ENCODE measurements at places on chromosomes 5 and 9. TPM values are rescaled to one million over a fixed set of nuclear protein-coding genes. Genes with fewer than 3 reads are reported as not detected.

GRCh38 chr9:419571-420171, 205.0 kb downstream of the DOCK8 start:
- H3K27me3 ChIP-seq: no peaks in the 10 kb centered on the region
- no peaks in the 10 kb centered on the region for H3K4me1 ChIP-seq
- no peak overlapping the region for H3K4me3 ChIP-seq
- no peak overlapping the region for H3K27ac ChIP-seq

DNA sequence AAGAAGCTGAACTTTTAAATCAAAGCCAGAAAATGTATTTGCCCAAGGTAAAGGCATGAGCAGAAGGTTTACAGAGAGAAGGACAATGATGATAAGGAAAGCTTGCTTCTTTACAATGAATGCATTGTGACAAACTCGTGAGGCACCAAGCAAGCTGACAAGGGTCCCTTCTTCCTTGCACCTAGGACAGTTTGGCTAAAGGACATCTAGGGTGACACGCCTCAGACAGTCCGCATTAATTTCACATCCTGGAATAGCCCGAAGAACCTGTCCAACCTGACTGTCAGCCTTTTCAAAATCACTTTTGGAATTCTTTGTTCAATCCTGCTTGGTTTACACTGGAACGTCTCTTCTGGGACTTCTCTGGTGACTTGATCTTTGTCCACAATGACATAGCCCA, 146.4 kb upstream of the MAP3K1 start:
- H3K4me1 ChIP-seq: no peaks in the 10 kb centered on the region
- H3K36me3 ChIP-seq: no peaks in the 10 kb centered on the region

DNA sequence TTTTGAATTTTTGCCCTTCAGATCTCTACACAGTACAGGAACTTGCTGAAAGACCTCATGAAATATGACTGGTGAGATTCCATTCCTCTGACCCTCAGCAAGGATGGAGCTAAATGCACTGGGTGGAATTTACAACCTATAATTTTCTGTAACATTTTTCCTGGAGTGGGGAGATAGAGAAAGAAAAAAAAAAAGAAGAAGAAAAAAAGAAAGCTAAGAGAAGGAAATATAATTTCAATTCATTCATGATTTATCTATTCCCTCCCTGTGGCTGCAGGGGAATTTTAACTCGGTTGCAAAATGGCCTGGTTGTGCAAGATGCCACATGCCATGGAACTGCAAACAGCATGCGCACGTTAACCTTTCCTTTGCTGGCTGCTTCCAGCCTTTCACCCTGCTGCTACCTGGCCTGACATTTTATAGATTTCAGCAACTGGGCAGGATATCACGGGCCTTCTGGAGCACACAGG, 155.4 kb downstream of the FSTL4 start:
- no peaks in the 10 kb centered on the region for H3K4me1 ChIP-seq
- H3K27ac ChIP-seq: no peak overlapping the region
- no peaks in the 10 kb centered on the region for H3K27me3 ChIP-seq
- H3K36me3 ChIP-seq: no peaks in the 10 kb centered on the region

- peaks cover 4% of the 10 kb centered on the region for H3K4me1 ChIP-seq
- no peaks in the 10 kb centered on the region for H3K27me3 ChIP-seq
- H3K4me3 ChIP-seq: no peak overlapping the region
- no peaks in the 10 kb centered on the region for H3K36me3 ChIP-seq
- DNase-seq: peak; percentile 76
Observed at GRCh38 chr5:141564216-141564692, 54.5 kb downstream of the DIAPH1 start.

DNA sequence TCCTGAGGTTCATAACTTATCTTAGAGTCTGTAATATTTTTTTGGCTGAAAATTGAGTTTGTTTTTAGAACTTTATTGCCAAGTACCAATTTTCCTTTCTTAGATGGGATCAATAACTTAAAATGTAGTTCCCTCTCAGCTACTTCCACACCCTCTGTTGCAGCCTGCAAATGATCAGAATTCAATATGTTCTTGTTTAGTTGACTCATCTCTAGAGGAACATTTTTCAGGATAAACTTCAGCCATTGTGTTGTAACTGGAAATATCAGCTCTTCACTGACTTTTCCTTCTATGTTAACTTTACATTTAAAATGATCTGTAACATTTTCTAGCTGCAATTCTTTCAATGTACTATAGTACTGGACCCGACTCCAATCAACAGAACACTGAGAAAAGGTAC, 115.7 kb downstream of the ESM1 start:
- H3K27ac ChIP-seq: no peak overlapping the region
- no peak overlapping the region for H3K4me3 ChIP-seq
- H3K36me3 ChIP-seq: no peaks in the 10 kb centered on the region

DNA sequence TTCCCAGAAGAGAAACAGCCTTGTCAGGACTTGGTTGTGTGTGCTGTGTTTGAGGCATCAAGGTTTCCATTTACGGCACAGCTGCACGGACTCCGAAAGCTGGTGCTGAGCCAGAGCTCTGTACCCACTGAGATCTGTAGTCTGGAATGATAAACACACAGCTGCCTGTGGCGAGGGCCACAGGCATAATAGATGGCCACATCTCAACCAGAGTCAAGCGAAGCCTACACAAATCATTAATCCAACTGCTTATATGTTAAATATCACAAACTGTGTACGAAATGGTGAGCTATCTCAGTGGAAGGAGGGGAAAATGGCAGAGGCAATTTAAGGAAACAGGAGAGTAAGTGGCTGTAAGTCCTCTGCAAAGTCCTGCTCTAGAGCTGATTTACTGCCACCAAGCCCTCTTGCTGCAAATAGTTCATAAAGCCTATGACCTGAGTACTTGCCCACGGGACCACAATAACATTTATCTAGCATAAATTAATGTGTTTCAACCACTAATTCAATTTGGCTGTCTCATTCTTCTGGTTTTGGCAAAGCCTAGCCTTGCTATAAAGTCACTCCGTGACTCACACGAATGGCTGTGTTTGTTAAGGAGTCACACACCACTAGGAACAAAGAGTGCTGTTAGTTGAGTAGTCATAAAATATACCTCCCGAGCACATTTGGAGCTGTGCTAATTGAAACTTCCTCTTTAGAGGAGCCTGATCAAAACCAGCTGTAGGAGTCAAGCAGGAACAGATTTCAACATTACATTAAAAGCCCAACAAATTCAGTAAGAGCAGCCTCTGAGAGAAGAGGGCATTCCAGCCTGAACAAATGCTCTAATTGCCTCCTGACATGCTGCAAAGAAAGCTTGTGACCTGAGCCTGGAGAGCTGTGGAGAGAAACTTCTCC, 738.6 kb upstream of the ZNF608 start:
- no peak overlapping the region for H3K4me3 ChIP-seq
- H3K36me3 ChIP-seq: no peaks in the 10 kb centered on the region
- H3K4me1 ChIP-seq: peaks cover 12% of the 10 kb centered on the region
- no peaks in the 10 kb centered on the region for H3K27me3 ChIP-seq

Gene FAM163B
- total RNA-seq: 0.85 TPM

Gene PCDHA5
- not detected for total RNA-seq

Gene CRHBP
- total RNA-seq: 0.91 TPM

DNA sequence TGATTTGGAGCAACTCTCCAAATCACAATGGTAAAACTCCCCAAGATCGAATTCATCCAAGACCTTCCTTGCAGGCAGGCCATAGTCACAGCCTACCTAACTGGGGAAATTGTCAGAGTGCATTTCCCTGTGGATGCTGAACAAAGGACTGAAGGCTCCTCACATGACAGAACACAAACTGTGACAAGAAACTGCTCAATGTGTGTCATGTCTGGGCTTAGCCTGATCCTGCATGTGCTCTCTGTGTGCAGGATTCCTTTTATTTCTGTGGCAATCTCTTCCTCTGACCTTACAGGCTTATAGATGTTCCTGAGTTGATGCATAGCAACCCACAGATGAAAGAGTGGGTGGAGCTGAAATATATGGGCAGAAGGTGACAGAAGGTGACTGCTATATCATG, 465.8 kb downstream of the ICE1 start:
- no peaks in the 10 kb centered on the region for H3K36me3 ChIP-seq
- H3K27ac ChIP-seq: no peak overlapping the region
- H3K4me3 ChIP-seq: no peak overlapping the region
- H3K4me1 ChIP-seq: no peaks in the 10 kb centered on the region
- no peak for DNase-seq

GRCh38 chr5:54563083-54563761, 45.7 kb downstream of the SNX18 start:
- DNase-seq: no peak
- no peaks in the 10 kb centered on the region for H3K4me1 ChIP-seq
- H3K27me3 ChIP-seq: no peaks in the 10 kb centered on the region
- no peak overlapping the region for H3K4me3 ChIP-seq
- no peak overlapping the region for H3K27ac ChIP-seq

DNA sequence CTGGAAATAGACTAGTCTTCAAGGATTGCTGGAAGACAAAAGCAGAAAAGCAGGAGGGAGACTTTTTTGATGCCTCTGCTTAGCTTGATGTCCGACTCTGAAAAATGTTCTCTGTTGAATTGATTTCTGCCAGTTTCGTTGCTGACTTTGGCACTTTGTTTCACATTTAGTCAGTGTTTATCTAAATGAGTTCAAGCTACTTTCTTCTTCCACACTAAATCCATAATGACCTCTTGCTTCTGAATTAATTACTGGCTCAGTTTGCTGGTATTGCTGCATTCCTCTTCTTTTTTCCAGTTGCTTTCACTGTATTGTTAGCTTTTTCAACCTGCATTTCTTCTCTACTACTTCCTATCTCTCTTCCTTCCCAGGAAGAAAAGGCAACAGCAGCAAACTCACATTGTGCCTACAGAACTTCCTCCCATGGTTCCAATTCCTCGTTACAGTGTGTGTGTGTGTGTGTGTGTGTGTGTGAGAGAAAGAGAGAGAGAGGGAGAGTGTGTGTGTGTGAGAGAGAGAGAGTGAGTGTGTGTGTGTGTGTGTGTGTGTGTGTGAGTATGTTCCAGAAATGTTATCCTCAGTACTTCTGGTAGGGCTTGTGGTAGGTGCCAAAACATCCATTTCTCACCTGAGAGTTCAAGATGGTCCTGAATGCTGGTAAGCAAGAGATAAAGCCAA, 234.8 kb downstream of the CSNK1G3 start:
- H3K27ac ChIP-seq: no peak overlapping the region
- H3K36me3 ChIP-seq: no peaks in the 10 kb centered on the region
- H3K4me1 ChIP-seq: no peaks in the 10 kb centered on the region
- DNase-seq: no peak
- no peaks in the 10 kb centered on the region for H3K27me3 ChIP-seq
- H3K4me3 ChIP-seq: no peak overlapping the region

DNA sequence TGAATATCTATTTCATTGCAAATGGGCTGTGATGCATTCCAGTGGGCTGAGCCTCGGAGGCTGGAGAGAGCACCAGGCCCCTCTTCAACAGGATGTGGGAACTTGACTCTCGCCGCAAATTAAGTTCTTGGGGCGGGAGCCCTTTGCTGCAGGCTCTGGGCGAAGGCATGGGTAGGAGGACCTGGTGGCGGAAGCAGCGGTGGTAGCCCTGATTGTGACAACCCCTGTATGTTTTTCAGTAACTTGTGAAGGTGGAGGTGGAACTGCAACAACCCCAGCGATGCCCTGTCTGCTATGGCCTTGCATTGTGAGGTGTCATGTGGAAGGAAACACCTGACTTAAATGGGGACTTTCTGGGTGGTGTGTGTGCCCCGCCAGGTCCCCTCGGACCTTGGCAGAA, 9.4 kb downstream of the FYB1 start:
- H3K4me1 ChIP-seq: no peaks in the 10 kb centered on the region
- H3K27me3 ChIP-seq: no peaks in the 10 kb centered on the region
- no peak for DNase-seq
- no peaks in the 10 kb centered on the region for H3K36me3 ChIP-seq
- no peak overlapping the region for H3K27ac ChIP-seq
- no peak overlapping the region for H3K4me3 ChIP-seq

GRCh38 chr5:68129364-68129763, 86.2 kb upstream of the PIK3R1 start:
- no peaks in the 10 kb centered on the region for H3K36me3 ChIP-seq
- H3K4me3 ChIP-seq: no peak overlapping the region
- no peak for DNase-seq
- H3K27ac ChIP-seq: no peak overlapping the region

DNA sequence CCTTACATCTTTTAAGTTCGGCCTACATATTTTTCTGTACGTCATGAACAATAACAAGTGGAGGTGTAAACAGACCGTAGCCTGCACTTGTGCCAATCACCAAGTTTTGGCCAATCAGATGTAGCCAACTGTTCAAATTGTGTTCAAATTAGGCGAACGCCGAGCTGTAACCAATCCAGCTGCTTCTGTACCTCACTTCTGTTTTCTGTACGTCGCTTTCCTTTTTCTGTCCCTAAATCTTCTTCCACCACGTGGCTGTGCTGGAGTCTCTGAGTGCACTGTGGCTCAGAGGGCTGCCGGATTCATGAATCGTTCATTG, 26.4 kb downstream of the TRIM14 start:
- no peaks in the 10 kb centered on the region for H3K27me3 ChIP-seq
- H3K27ac ChIP-seq: no peak overlapping the region
- DNase-seq: no peak

Gene NRG2
- total RNA-seq: 11.1 TPM

Gene MLANA
- not detected for total RNA-seq

- H3K4me3 ChIP-seq: no peak overlapping the region
- DNase-seq: no peak
- H3K36me3 ChIP-seq: no peaks in the 10 kb centered on the region
- no peak overlapping the region for H3K27ac ChIP-seq
- no peaks in the 10 kb centered on the region for H3K27me3 ChIP-seq
Observed at GRCh38 chr5:69078921-69079540, 14.8 kb upstream of the SLC30A5 start.

Gene CDHR2
- 1.1 TPM for total RNA-seq

DNA sequence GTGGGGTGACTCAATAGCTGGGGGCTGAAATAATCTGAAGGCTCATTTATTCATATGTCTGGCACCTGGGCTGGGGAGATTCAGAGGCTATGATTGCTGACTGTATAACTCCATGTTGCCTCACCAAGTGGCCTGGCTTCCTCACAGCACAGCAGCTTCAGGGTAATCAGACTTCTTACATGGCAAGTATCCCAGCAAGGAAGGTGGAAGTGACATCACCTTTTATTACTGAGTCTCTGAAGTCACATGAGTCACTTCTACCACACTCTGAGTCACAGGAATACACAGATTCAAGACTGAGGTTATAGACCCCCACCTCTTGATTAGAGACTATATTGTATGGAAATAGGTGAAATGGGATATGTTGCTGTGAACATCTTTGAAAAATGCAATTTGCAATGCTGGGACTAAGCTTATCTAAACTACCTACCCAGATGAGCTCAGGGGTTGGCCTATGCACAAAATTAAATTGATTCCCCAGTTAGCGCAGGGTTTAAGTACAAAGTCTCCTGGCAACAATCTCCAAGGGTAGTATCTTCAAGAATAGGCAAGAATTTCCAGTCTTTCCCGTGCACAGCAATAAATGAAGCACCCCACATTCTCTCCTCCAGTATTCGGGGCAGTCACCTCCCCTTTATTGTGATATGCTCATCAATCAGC, 553.1 kb downstream of the LRRC70 start:
- H3K27me3 ChIP-seq: no peaks in the 10 kb centered on the region
- no peak overlapping the region for H3K27ac ChIP-seq
- DNase-seq: no peak
- H3K4me1 ChIP-seq: no peaks in the 10 kb centered on the region
- no peaks in the 10 kb centered on the region for H3K36me3 ChIP-seq
